EH (cell line): ENCODE measurements at places on chromosomes 3 and 15.

GRCh38 chr3:169497567-169498257 is 165.8 kb downstream of the MECOM start:
- DNase-seq = peak; percentile 48

GRCh38 chr3:138408751-138409570 is 25.5 kb upstream of the ESYT3 start:
- DNase-seq = peak; percentile 51

GRCh38 chr15:50071551-50072258 is 47.3 kb downstream of the ATP8B4 start:
- DNase-seq = no peak

GRCh38 chr3:190554197-190554596 is 40.3 kb downstream of the IL1RAP start:
- no peak for DNase-seq
